DND-41 (cell line): ENCODE measurements at places on chromosomes 3 and 15.

DNA sequence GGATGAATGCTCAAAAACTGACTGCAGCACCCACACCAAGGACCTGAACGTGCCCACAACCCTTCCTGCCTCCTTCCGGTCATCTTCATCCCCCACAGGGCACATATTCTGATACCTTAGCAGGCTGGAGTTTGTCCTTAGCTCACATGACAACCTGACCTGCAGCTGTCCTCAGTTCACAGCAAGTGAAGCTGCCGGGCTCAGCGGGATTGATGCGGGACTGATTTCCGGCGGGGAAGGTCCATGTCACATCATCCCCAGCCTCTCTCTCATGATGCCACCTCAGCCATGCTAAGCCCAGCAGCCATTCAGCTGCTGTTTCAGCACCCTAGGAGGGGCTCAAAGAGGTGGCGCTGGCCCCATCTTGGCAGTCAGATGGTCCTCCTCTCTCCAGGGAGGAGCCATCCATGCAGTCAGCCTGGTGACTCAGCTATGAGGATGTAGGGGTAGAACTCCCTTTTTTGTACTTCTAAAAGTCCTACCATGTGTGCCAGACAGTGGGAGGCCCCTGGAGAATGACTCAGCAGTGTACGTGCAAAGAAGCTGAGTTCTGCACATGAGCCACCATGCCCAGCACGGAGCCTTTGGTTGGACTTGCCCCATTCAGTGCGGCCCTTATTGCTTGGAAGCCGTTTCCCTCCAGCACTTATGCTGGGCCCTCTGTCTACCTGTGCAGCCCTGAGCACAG is 9.5 kb downstream of the CA12 start:
- no peaks in the 10 kb centered on the region for H3K27me3 ChIP-seq
- no peak overlapping the region for H3K27ac ChIP-seq
- H3K4me3 ChIP-seq: no peak overlapping the region
- no peaks in the 10 kb centered on the region for H3K4me1 ChIP-seq
- H3K36me3 ChIP-seq: no peaks in the 10 kb centered on the region

- no peak overlapping the region for H3K27ac ChIP-seq
- DNase-seq: no peak
- peaks cover 16% of the 10 kb centered on the region for H3K4me1 ChIP-seq
- H3K4me3 ChIP-seq: no peak overlapping the region
These were observed 18.0 kb downstream of the PDIA5 start for GRCh38 chr3:123084738-123085237.

GRCh38 chr15:100734586-100734985 is 132.2 kb downstream of the ASB7 start:
- no peak overlapping the region for H3K4me3 ChIP-seq
- no peaks in the 10 kb centered on the region for H3K27me3 ChIP-seq

DNA sequence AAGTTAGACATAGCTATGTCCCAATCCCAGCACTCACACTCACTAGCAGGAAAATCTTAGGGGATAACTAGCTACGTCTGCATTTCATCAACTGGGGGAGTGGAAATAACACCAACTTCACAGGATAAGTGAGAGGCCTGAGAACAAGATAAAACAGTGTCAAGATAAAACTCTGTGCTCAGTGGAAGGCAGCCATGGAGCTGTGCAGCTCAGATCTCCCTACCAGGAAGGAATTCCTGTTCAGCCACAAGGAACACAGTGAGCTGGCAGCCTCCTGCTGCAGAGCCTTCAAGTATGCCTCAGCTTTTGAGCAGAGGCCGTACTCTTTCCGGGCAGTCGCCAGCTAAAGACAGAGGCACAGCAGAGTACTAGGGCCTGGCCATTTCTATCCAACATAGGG is 115.8 kb upstream of the TOPAZ1 start:
- no peak overlapping the region for H3K27ac ChIP-seq
- H3K4me1 ChIP-seq: no peaks in the 10 kb centered on the region
- peaks cover 3% of the 10 kb centered on the region for H3K27me3 ChIP-seq
- H3K4me3 ChIP-seq: no peak overlapping the region
- DNase-seq: no peak
- no peaks in the 10 kb centered on the region for H3K36me3 ChIP-seq

GRCh38 chr15:49439678-49440395 is 16.8 kb downstream of the FGF7 start:
- H3K4me3 ChIP-seq: no peak overlapping the region
- H3K27ac ChIP-seq: no peak overlapping the region
- no peaks in the 10 kb centered on the region for H3K36me3 ChIP-seq
- H3K4me1 ChIP-seq: no peaks in the 10 kb centered on the region
- no peaks in the 10 kb centered on the region for H3K27me3 ChIP-seq

DNA sequence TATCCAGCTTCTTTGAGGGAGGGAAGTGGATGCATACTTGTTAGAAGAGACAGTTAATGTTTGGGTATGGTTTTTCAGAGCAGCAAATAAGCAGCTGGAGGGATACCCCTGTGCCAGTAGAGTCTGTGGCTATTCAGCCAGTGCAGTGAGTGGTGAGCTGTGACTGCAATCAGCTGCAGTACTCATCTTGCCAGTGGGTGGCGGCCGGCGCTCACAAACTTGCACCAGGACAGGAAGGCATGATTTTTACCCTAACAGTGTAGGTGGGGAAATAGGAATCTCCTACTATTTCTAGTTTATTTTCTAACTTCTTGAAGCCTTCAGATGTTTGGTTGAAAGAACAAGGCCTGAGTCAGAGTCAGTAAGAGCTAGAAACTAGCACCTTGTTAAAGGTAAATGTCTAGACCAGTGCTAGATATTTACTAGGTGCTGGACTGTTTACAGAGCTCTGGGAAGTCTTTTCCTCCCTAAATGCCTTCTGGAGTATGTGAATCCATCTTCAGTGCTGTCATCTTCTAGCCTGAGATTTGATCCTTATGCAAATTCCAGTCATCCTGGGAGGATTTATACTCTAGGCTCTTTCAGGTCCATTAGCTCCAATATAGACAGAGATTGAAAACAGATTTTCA is 23.6 kb downstream of the TIMP4 start:
- no peaks in the 10 kb centered on the region for H3K27me3 ChIP-seq
- peak overlapping the region; percentile 10 for H3K27ac ChIP-seq
- no peaks in the 10 kb centered on the region for H3K36me3 ChIP-seq
- DNase-seq: peak; percentile 79
- H3K4me1 ChIP-seq: peaks cover 32% of the 10 kb centered on the region
- H3K4me3 ChIP-seq: no peak overlapping the region

- no peaks in the 10 kb centered on the region for H3K36me3 ChIP-seq
- peaks cover 7% of the 10 kb centered on the region for H3K27me3 ChIP-seq
- H3K27ac ChIP-seq: no peak overlapping the region
- H3K4me3 ChIP-seq: no peak overlapping the region
These were observed 5.9 kb downstream of the EHD4 start for GRCh38 chr15:41966414-41966812.

- peaks cover 8% of the 10 kb centered on the region; the same call in 1 of the 2 replicates for H3K4me1 ChIP-seq
- no peak overlapping the region for H3K27ac ChIP-seq
- H3K27me3 ChIP-seq: peaks cover 6% of the 10 kb centered on the region
- no peak for DNase-seq
- H3K36me3 ChIP-seq: no peaks in the 10 kb centered on the region
These were observed 52.2 kb upstream of the POLR2M start for GRCh38 chr15:57654153-57654852.

GRCh38 chr3:48532271-48532976 is 24.2 kb downstream of the PFKFB4 start:
- peaks cover 22% of the 10 kb centered on the region for H3K36me3 ChIP-seq
- H3K4me1 ChIP-seq: no peaks in the 10 kb centered on the region
- no peak for DNase-seq
- no peaks in the 10 kb centered on the region for H3K27me3 ChIP-seq
- no peak overlapping the region for H3K27ac ChIP-seq
- H3K4me3 ChIP-seq: no peak overlapping the region

DNA sequence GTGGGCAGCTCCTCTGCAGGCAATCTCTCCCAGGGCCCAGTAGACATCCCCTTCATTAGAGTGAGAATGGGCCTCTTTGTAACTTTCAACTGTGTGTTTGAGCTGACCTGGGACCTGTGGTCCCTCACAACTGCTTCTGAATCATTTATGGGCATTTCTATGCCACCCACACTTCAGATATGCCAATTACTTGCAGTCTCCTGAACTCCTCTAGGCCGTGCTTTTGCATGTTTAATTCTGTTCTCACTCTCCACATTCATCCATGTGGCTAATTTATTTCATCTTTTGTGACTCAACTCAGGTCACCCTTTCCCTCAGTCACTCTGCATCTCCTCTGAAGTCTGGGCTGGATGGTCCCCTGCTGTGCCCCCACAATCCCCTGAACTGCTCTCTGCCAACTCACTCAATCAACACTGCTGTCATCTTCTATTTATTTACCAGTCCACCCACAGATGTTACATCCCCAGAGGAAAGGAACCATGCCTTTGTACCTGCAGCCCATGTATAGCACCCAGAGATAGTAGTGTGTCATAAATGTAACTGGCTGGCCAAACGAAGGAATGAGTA is 364.7 kb downstream of the EPHB1 start:
- H3K27ac ChIP-seq: no peak overlapping the region
- no peak for DNase-seq
- no peaks in the 10 kb centered on the region for H3K36me3 ChIP-seq
- H3K4me1 ChIP-seq: no peaks in the 10 kb centered on the region
- no peak overlapping the region for H3K4me3 ChIP-seq
- no peaks in the 10 kb centered on the region for H3K27me3 ChIP-seq

GRCh38 chr3:38039899-38040261 is 872 bp downstream of the DLEC1 start:
- H3K4me3 ChIP-seq: peak overlapping the region; percentile 56
- peaks cover 20% of the 10 kb centered on the region for H3K27me3 ChIP-seq
- H3K27ac ChIP-seq: no peak overlapping the region
- H3K36me3 ChIP-seq: no peaks in the 10 kb centered on the region
- H3K4me1 ChIP-seq: peaks cover 19% of the 10 kb centered on the region

- no peak overlapping the region for H3K27ac ChIP-seq
- no peak overlapping the region for H3K4me3 ChIP-seq
- peaks cover 6% of the 10 kb centered on the region for H3K27me3 ChIP-seq
- H3K36me3 ChIP-seq: no peaks in the 10 kb centered on the region
- H3K4me1 ChIP-seq: no peaks in the 10 kb centered on the region
These were observed 176.9 kb downstream of the STAC start for GRCh38 chr3:36557021-36557707.

GRCh38 chr15:85048430-85048829 is 66.8 kb downstream of the PDE8A start:
- H3K4me3 ChIP-seq: no peak overlapping the region
- no peak for DNase-seq
- H3K4me1 ChIP-seq: no peaks in the 10 kb centered on the region
- no peaks in the 10 kb centered on the region for H3K36me3 ChIP-seq

- H3K4me1 ChIP-seq: no peaks in the 10 kb centered on the region
- H3K4me3 ChIP-seq: no peak overlapping the region
- H3K27ac ChIP-seq: no peak overlapping the region
These were observed 2.3 kb downstream of the CAMK1 start for GRCh38 chr3:9767418-9767817.

DNA sequence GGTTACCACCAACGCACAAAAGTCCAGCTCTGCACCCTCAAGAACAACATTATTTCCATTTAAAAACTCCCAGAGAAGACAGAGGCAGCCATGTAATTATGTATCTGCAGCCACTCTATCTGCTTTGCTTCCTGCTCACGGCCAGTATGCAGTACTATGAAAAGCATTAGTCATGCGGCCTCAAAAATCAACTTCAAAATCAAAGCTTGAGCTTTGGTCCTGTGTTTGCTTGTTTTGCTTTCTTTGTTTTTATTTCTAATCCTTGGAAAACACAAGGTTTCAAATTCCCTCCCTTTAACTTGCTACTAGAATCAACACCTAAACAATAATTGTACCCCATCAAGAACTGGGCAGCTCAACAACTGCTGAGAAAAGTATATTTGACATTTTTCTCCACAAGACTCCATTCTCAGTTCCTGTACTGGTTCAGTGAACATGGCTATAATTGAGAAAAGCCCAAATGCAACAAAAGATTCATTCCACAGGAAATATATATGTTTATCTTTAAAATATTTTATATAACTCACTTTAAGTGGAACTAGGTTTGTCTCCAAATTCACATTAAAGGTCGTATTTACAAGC is 37.6 kb downstream of the GBE1 start:
- H3K36me3 ChIP-seq: peaks cover 16% of the 10 kb centered on the region
- H3K27ac ChIP-seq: no peak overlapping the region
- no peak for DNase-seq
- peaks cover 22% of the 10 kb centered on the region for H3K4me1 ChIP-seq

- H3K4me1 ChIP-seq: no peaks in the 10 kb centered on the region
- no peak overlapping the region for H3K27ac ChIP-seq
- no peaks in the 10 kb centered on the region for H3K27me3 ChIP-seq
- no peaks in the 10 kb centered on the region for H3K36me3 ChIP-seq
- H3K4me3 ChIP-seq: no peak overlapping the region
- DNase-seq: no peak
These were observed 81.7 kb downstream of the CEP63 start for GRCh38 chr3:134567605-134568004.

DNA sequence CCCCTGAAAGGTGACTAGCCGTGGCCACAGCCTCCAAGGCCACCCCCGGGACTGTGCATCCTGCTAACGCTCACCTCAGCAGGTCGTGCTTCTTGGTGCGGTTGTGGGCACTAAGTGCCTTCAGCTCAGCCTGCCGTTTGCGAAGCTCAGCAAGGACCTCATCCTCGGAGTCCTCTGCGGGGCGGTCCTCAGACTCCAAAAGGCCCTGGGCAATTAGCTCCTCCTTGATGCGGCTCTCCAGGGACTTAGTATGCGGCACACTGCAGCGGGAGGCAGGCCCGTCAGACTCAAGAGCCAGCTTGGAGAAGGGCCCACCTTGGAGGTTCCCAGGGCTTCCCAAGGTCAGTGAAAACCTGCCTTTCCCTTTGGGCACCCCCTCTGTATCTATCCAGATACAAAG is 8.3 kb downstream of the TADA3 start:
- no peak for DNase-seq
- H3K27me3 ChIP-seq: no peaks in the 10 kb centered on the region
- H3K4me1 ChIP-seq: peaks cover 26% of the 10 kb centered on the region
- no peak overlapping the region for H3K27ac ChIP-seq
- peaks cover 48% of the 10 kb centered on the region for H3K36me3 ChIP-seq

GRCh38 chr3:167913219-167913835 is 177.8 kb downstream of the SERPINI1 start:
- no peak for DNase-seq
- no peak overlapping the region for H3K4me3 ChIP-seq
- H3K27ac ChIP-seq: no peak overlapping the region
- H3K4me1 ChIP-seq: no peaks in the 10 kb centered on the region

- H3K27me3 ChIP-seq: no peaks in the 10 kb centered on the region
- peak overlapping the region; percentile 58; the same call in 1 of the 2 replicates for H3K4me3 ChIP-seq
- peak overlapping the region; percentile 99 for H3K27ac ChIP-seq
- H3K4me1 ChIP-seq: peaks cover 37% of the 10 kb centered on the region
These were observed 1.1 kb downstream of the ARMC8 start for GRCh38 chr3:138188013-138188730.

DNA sequence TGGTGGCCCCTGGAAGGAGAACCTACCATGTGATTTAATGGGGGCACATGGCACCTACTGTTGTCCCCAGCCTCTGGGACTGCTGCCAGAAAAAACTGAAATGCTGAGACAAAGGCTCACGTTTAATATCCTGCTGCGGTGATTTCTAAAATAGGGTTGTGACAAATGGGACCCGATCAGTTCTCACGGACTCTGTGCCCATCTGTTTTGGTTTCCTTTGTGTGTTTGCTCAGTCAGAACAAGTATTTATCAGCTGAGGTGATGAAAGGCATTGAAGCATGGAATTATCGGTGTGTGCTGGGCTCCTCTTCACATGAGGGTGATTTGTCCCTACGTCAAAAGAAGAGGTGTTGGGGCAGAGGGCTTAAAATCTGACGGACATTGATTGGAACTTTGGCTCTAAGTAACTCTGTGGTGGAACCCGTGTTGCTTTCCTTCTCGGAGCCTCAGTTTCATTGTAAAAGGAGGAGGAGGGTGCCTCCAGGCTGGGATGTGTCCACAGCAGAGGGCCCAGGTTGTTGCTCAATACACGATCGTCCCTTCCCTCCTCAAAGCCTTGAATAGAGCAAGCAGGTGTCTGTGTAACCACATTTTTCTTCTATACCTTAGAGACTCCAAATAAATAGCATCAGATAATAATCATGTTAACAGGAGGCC is 283.3 kb upstream of the RGMA start:
- no peaks in the 10 kb centered on the region for H3K36me3 ChIP-seq
- H3K27ac ChIP-seq: no peak overlapping the region
- DNase-seq: no peak
- H3K27me3 ChIP-seq: no peaks in the 10 kb centered on the region
- no peaks in the 10 kb centered on the region for H3K4me1 ChIP-seq
